Hematopoietic multipotent progenitor cell treated with erythropoietin and hydrocortisone succinate and interleukin-3 and kit ligand, for 6 days (in vitro differentiated cells): ENCODE measurements at places on chromosomes 12 and 14.

DNA sequence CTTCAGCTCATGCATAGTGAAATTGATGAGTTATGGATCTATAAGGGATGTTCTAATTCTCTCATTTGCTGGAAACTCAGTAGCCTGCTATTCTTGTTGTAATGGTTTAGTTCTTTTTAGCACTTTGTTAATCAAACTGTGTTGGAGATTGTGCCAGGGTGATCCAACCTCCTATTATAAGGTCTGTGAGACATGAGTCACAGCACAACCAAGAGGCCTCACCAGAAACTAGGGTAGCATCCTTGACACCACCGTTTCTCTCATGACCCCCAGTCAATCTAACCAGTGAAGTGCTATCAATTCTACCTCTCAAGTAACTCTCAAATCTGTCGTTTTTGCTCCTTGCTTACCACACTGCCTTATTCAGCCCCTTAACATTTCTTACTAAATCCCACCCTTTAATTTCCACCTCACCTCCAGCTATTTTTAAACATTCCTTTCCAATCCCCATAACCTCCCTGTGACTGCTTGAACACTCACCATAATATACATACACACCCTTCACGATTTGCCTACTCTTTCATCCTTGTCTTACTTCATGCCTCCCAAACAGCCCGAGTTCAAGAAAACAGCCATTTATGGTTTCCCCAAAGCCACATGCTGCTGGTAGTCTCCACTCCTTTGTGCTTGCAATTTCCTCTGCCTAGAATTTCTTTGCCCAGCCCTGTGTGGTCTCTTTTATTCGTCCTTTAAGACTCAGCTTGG, 53.9 kb upstream of the NUDT4 start:
- no peak for DNase-seq

GRCh38 chr12:57048423-57049118, 1.4 kb downstream of the MYO1A start:
- DNase-seq, result no peak

GRCh38 chr12:82870771-82871377, 184.2 kb downstream of the TMTC2 start:
- peak; percentile 37 for DNase-seq

- no peak for DNase-seq
These were observed 87.4 kb downstream of the SYT1 start for GRCh38 chr12:78951803-78952551.

DNA sequence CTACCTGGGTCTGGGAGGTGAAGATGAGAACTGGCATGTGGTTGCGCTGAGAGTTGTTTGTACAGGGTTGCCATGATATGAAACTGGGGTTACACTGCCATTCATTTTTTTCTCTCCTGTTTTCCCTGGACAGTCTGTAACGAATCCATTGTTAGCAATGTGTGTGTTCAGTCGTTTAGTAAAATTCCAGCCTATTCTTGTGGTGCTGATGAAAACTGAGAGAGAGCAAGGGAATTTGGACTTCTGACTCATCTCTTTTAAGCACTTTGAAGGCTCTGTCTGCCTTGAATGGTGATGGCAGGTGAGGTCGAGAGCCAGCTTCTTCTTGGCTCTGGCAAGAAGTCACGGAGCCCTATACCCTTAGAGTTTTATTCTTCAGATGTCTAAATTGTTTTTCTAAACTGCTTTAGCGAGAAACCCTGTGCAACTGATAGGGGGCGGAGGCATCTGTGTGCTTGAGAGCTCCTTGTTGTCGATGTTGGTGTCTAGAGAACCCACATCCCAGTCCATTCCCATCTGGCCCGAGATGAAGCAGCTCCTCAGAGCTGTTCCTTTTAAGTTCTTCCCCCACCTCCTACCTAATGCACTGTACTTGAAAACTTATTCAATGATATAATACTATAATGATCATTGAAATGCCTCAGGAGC, 204.4 kb downstream of the TMX1 start:
- DNase-seq, result no peak
